ENCODE measurements at places on chromosomes 2 and 18.

GRCh38 chr2:30311711-30312110 lies 80.4 kb downstream of the LBH start:
- no peak for DNase-seq

GRCh38 chr2:109368798-109369197 lies 239.8 kb downstream of the SH3RF3 start:
- no peak for DNase-seq

GRCh38 chr2:80459028-80459427 lies 154.5 kb upstream of the LRRTM1 start:
- no peak for DNase-seq

DNA sequence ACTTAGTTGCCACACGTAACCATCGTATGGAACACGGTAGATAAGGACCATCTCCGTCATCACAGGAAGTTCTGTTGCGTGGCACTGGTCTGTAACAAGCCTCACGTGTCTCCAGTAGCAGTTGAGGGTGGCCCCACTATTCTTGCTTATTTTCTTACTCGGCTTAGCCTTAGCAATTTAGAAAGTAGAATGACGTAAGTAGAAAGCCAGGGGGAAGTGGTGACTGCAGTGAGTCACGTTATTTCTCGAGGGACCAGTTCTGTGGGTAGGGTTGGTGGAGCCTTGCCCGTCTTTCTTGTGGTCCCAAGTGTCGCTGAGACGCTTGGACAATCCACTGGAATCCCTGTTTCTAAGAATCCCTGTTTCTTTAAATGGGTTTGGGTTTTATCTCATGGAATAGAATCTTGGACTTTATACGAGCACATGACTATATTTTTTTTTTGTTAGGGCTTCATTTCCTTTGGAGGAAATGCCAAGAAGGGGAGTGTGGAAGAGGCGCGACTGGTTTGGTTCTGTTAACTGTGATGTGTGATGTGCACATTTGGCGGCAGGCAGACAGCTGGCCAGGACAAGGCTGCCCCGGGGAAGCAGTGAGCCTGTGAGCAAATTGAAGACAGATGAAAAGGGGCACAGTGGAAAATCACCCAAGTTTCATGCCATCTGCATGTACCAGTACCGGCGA lies 96.2 kb downstream of the CABLES1 start:
- DNase-seq = peak; percentile 50

GRCh38 chr18:31983020-31983419 lies 35.6 kb upstream of the RNF125 start:
- no peak for DNase-seq

GRCh38 chr2:205218056-205218455 lies 464.2 kb upstream of the NRP2 start:
- DNase-seq = no peak

DNA sequence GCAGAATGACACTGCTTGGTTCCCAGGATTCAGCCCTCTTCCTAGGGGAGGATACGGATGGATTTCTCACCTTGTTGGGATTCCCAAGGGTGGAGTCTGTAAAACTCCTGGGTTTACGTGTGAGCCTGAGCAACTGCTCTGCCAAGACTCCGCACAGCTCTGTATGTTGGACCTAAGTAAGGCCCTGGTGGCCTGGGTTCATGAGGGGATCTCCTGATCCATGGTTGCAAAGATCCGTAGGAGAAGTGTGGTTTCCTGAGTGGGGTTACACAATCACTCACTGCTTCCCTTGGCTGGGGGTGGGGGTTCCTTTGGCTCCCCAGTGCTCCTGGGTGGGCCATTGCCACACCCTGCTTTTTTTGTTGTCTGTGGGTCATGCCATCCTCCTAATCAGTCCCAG lies 37.7 kb downstream of the ANKRD12 start:
- DNase-seq = no peak

GRCh38 chr18:65544701-65545100 lies 206.1 kb upstream of the CDH7 start:
- no peak for DNase-seq

- DNase-seq = no peak
These were observed 209.7 kb upstream of the SIX2 start for GRCh38 chr2:45218931-45219339.

DNA sequence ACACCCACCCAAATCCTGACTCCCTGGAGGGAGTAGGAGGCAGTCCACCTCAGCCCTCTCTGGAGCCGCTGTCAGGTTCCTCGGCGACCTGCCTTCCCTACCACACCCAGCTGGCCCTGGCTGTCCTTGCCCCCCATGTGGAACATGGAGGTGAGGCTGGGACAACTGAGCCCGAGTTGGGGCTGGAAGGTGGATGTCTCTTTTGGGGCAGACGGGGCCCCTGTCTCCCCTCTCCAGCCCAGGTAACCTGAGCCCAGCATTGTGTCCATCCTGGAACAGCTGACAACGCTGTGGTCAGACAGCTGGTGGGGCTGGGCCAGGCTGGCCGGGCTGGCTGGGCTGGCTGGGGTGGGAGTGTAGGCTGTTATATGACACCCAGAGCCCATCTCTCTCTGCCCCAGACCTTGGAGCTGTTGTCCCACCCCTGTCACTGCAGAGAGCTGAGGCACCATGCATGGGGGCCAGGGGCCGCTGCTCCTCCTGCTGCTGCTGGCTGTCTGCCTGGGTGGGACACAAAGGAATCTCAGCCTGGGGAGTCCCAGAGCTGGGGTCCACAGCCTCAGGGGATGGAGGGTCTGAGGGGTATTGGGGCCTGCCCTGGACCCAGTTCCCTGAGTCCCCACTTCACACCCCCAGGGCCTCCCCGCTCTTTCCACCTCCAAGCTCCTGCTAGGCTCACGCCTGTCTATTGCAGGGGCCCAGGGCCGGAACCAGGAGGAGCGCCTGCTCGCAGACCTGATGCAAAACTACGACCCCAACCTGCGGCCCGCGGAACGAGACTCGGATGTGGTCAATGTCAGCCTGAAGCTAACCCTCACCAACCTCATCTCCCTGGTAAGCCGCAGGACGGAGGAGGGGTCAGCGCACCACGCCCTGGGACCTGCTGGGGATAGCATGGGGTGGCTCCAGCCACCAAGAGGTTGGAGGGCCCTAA lies at the start of gene CHRNG:
TSS of gene CHRNG (plus strand) at position 395 of the 934 bp plus-strand sequence. CDS start at position 451, 56 bp downstream.
- no peak for DNase-seq

DNA sequence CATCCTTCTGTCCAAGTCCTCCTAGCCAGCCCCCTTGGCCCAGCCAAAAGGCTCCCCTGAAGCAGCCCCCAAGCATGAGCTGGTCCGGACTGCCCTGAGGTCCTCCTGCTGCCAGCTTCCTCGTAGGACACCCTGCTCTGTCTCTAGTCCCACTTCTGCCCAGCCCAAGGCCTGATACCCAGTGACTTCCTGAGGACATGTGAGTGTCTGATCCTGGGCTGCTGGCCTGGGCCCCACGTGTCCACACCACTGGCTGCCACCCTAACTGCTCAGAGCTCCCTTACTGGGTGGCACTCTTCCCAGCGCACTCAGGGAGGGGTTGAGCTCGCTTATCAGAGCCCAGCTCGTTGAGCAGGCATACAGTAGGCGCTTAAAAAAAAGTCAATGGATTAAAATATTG lies 34.4 kb upstream of the PDIA6 start:
- DNase-seq = no peak

- no peak for DNase-seq
These were observed 246.1 kb downstream of the EXOC6B start for GRCh38 chr2:72579591-72580180.

- DNase-seq = no peak
These were observed 1.7 kb downstream of the PFN4 start for GRCh38 chr2:24121469-24121868.

GRCh38 chr2:240426845-240427721 lies 8.4 kb upstream of the GPC1 start:
- DNase-seq = no peak

- DNase-seq = no peak
These were observed 18.1 kb downstream of the ZNF516 start for GRCh38 chr18:76476665-76477561.

DNA sequence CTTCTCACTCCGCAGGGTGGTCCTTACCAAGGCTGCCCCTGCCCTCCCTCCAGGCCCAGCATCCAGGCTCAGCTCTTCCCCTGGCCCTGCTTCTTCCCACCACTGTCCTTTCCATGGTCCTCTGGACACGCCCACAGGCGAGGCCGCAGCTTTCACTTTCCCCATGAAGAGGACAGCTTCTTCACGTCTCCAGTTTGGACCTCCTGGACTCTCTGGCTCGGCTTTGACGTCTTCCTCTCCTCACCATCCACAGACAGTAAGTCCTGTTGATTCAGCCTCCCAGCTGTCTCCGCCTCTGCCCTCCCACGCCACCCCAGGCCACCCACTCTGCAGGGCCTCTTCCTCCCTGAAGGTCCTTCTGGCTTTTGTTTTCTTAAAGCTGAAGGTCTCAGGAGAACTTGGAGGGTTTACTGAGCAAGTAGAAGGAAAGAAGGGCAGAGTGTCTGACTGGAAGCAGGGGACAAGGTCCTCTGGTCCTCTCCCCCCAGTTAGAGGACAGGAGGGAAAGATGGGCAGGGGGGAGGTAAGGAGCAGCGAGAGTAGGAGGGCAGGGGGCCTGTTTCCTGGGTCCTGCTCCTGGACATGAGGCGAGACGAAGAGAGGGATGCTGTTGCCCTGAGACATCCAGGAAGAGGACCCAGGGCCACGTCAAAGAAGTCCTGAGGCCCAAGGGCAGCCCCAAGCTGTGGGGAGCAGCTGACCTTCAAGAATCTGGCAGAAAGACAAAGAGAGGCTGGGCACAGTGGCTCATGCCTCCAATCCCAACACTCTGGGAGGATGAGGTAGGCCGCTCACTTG lies 24.7 kb upstream of the NMUR1 start:
- DNase-seq = no peak

- DNase-seq = no peak
These were observed 50.0 kb upstream of the TTC39C start for GRCh38 chr18:23964282-23965238.

- DNase-seq = no peak
These were observed 24.5 kb downstream of the RAB10 start for GRCh38 chr2:26058390-26058789.

DNA sequence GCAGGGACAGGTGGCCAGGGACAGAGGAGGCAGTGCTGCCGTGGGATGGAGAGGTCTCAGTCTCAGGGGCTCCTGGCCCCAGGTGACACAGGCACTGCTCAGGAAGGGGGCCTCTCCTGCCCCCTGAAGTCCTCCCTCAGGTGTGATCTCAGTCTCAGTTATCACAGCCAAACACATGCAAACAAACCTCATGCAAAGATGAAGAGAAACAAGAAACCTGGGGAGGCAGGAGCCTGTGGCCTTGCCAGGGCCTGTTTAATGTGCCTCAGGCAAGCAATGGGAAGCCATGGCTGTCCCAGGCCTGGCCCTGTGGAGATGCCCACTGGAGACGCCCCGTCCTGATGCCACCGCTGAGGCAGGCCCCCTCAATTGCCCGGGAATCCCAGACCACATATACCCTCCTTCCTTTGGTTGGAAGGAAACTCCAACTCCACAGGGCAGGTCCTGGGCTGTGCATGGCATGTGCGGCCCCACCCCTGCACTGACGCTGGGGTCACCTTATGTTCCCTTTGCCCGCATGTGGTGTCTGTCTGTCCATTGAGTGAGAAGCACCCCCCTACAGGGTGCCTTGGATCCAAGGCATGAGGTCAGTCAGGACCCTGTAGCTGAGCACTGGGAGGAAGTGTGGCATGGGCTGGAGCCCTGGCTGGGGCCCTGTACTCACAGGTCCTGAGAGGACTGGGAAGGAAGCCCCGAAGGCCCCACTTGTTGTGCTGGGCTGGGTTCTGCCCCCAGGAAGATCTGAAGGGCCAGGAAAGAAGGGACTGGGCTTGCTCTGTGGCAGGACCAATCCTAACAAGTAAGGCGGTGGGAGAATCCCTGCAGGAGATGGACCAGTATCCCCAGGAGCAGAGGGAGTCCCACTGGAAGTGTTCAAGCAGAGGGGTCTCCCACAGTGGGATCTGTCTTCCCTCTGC lies 68.8 kb upstream of the RAB6C start:
- DNase-seq = no peak

- no peak for DNase-seq
These were observed 537.6 kb downstream of the THSD7B start for GRCh38 chr2:137302957-137303356.

DNA sequence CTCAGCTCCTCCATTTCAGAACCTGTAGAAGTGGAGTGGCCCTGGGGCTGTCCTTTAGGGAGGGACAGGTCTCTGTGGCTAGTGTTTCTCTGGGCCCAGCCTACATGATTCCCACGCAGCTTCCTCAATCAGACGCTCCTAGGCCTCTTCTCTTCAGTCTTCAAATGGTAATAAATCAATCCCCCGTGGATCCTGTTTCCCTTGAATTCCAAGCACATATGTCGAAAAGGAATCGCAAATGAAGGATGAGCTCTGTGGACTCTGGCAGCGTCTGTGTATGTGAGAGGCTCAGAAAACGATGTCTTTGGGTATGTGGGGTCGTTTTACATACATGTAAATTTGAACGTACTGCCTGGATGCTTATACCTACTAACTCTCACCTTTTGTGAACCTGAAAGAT lies 98.5 kb upstream of the ST8SIA3 start:
- DNase-seq = no peak

GRCh38 chr2:47091118-47091517 lies 64.0 kb downstream of the STPG4 start:
- no peak for DNase-seq

DNA sequence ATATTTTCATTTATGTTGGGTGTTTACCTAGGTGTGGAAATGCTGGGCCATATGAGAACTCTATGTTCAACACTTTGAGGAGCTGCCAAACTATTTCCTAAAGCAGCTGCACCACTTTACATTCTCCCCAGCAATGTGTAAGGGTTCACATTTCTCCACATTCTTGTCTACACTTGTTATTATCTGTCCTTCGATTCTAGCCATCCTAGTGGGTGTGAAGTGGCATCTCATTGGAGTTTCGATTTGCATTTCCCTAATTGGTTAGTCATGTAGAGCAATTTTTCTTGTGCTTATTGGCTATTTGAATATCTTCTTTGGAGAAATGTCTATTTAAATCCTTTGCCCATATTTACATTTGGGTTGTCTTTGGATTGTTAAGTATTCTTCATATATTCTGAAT lies 21.9 kb downstream of the RNF144A start:
- no peak for DNase-seq

- no peak for DNase-seq
These were observed 991 bp downstream of the CHCHD5 start for GRCh38 chr2:112585400-112585799.

DNA sequence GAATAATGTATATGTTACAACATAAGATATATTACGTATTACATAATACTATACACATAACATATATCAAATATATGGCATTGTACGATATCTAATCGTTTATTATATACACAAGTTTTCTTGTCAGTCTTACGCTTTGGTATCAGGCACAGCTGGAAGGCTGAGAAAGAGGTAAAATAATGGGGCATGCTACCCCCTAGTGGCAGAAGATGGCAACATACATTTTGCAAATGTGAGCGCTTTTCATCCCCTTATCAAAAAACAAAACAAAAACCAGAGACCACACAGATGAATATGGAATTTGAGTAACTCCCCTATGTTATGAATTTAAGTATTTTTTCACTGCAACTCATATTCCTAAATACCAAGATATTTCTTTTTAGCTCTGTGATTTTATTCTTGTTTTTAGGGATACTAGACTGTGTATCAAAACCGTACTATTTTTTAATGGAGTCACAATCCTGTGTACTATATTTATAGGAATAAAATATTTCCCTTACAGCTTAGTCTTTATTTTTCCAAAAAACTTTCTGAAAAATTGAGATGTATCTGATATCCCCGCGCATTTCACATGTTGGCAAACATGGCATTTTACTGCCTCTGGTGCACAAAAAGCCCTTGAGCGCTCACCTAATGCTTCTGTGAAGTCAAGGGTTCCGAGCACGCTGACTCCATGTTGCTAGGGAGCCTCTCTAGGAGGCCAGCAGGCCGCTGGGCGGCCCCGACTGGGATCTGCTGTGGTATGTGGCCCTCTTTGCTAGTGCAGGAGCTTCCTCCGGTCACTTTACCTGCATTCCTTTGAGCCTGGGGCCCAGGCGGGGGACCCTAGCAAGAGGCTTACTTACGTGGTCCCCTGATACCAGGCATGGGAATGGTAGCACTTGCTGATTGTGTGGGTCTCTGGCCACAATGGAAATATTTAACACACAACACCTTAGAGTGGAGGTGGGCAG lies 62.5 kb downstream of the SLC4A3 start:
- no peak for DNase-seq

All from activated CD4-positive, alpha-beta T cell treated with anti-CD3 and anti-CD28 coated beads for 1 hour (primary cell).